ENCODE measurements at places on chromosomes 3 and 15. TPM values are rescaled to one million over a fixed set of nuclear protein-coding genes. Genes with fewer than 3 reads are reported as not detected.

- H3K27ac ChIP-seq: no peak overlapping the region
- DNase-seq: no peak
- peaks cover 4% of the 10 kb centered on the region for H3K4me1 ChIP-seq
- H3K27me3 ChIP-seq: no peaks in the 10 kb centered on the region
These were observed 49.2 kb downstream of the LRRK1 start for GRCh38 chr15:100968050-100968966.

GRCh38 chr15:29911705-29912104, 89.4 kb upstream of the TJP1 start:
- no peak for DNase-seq
- no peaks in the 10 kb centered on the region for H3K27me3 ChIP-seq
- no peak overlapping the region for H3K27ac ChIP-seq
- H3K4me3 ChIP-seq: no peak overlapping the region

- no peaks in the 10 kb centered on the region for H3K4me1 ChIP-seq
- no peak overlapping the region for H3K27ac ChIP-seq
- no peak for DNase-seq
- no peak overlapping the region for H3K4me3 ChIP-seq
- H3K36me3 ChIP-seq: no peaks in the 10 kb centered on the region
These were observed 107.8 kb downstream of the MEGF11 start for GRCh38 chr15:66145726-66146182.

GRCh38 chr3:27655547-27655946, 66.6 kb downstream of the EOMES start:
- no peak overlapping the region for H3K27ac ChIP-seq
- H3K4me1 ChIP-seq: no peaks in the 10 kb centered on the region
- no peaks in the 10 kb centered on the region for H3K36me3 ChIP-seq
- DNase-seq: no peak
- H3K4me3 ChIP-seq: no peak overlapping the region

The AGTR1 gene
- polyA plus RNA-seq: 30.0 TPM

The ROBO1 gene
- polyA plus RNA-seq: 2.1 TPM

The ALCAM gene
- polyA plus RNA-seq: 18.3 TPM

The XYLB gene
- polyA plus RNA-seq: 21.4 TPM

The CLDN11 gene
- polyA plus RNA-seq: 1.6 TPM

Measured in liver (tissue), 10 donors.